Stimulated activated CD8-positive, alpha-beta memory T cell treated with anti-CD3 and anti-CD28 coated beads, Interleukin-2, amount 100 ng/mL, for 48 hours (primary cell): ENCODE measurements at places on chromosomes 1 and 21.
A peak's percentile ranks its signal among the peaks of the same experiment; 100 is the strongest.

- no peak for DNase-seq
These were observed 35.8 kb downstream of the OLFML3 start for GRCh38 chr1:114015075-114015474.

GRCh38 chr1:176330782-176331181, 123.7 kb upstream of the COP1 start:
- DNase-seq = no peak

DNA sequence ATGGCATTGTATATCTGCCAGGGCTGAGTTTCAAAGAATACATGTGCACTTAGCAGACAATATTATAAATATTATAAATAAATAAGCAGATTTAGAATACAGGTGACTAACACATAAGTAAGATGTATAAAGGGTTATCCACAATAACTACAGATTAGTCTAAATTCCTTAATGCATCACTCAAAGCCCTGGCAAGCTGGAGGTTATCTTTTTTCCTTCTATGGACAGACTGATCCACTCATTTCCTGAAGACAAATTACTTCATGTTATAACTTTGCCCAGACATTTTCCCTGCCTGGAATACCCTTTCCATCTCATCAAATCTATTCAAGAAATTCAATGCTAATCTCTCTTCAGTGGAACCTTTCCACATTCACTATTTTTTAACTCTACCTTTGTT, 38.8 kb downstream of the LUZP1 start:
- DNase-seq = no peak

GRCh38 chr1:65425006-65425405, 4.5 kb downstream of the LEPR start:
- no peak for DNase-seq

DNA sequence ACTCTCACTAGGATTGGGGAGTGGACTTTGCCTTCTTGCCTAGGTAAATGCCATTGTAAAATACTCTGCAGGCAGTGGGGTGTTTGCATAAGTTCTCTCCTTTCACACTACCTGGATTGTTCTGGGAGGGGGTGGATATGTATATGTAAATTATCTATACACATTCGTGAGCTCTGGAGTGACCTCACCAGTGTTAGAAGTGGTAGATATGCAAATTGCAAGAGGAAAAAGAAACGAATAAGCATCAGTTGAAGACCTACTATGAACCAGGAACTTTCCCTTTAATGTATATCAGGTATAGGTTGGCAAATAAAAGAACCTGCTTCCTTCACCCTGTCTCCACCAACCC, 1.5 kb upstream of the ARHGEF11 start:
- DNase-seq = no peak

GRCh38 chr1:222392556-222392955, 155.3 kb downstream of the HHIPL2 start:
- no peak for DNase-seq

GRCh38 chr1:23784846-23785245, 6.1 kb upstream of the LYPLA2 start:
- DNase-seq = no peak

- no peak for DNase-seq
These were observed 3.9 kb downstream of the C1orf167 start for GRCh38 chr1:11765661-11766428.

- no peak for DNase-seq
These were observed at the start of gene OLFM3 for GRCh38 chr1:101996825-101997465. Gene OLFM3, minus strand, starts transcription at chr1:101996926.

DNA sequence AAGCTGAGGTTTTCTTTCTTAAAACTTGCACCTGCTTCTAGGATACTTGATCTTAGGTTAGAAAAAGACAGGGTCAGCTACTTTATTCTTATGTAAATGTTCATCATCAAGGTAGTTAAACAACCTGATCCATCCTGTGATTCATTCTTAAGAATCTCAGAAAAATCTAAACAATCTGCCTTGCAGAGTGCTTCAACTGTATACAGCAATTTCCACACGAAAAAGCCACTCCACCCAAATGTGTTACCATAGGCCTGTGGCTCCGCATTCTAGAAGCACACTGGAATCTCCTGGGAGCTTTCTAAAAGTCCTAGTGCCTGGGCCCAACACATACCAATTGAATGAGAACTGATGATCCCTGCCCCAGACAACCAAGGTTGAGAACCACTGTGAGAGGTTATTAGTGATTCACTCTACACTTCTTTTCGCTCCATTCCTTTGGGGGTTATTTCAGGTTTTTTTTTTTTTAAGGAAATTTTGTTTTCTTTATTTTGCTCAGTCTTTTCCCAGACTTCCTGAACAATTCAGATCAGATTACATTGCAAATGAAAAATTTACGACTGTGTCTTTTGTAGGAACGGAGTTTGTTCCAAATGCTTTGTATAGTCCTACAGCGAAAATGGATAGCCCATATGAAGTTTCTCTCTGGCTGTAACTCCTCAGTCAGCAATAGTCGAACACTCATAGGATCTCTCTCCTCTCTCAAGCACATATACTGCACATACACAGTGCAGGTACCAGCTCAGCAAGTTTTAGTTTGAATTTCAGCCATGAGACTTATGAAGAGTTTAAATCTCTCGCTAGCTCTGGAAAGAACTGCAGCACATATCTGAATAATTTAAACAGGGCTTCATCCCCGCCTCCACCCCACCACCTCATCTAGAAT, 16.1 kb downstream of the SMYD2 start:
- no peak for DNase-seq

- DNase-seq = peak; percentile 29
These were observed 3.3 kb downstream of the KLHL21 start for GRCh38 chr1:6599141-6599975.

DNA sequence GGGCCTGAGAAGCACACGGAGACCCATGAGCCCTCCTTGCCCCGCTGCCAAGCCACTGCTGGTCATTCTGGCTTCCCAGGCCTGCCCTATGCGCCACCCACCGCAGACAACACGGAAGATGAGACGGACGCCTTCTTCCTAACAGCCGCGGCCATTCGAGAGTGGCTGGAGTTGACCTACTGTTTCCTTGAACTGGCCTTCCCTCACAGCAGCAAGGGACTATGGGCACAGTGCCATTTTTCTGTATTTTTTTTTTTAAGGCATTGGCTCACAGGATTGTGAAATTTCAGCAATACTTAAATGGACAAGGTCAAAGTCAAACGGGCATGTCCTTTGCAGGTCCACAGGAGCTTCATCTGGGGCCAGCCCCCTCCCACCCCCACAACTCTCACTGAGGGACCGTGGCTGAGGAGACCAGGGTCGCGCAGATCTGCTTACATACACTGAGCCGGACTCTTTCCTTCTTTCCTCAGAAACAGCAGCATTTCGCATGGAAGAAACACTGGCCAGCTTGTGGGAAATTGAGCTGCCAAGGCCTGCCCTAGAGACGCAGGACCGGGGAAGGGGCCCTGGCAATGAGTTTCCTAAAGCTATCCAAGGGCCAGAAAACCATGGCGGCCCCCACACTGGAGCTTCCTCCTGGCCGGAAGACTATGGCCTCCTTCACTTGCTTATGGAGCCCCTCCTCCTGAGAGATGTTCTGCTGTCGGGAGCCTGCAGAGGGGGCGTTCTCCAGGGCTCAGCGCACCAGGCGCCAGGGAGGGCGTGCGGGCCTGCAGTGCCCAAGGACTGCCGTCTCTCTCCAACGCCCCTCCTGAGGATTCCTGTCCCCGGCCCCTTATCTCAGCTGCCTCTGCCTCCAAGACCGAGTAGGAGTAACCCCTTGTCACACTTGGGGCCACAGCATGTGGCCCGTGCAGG, 98.9 kb downstream of the PGBD5 start:
- DNase-seq = no peak

DNA sequence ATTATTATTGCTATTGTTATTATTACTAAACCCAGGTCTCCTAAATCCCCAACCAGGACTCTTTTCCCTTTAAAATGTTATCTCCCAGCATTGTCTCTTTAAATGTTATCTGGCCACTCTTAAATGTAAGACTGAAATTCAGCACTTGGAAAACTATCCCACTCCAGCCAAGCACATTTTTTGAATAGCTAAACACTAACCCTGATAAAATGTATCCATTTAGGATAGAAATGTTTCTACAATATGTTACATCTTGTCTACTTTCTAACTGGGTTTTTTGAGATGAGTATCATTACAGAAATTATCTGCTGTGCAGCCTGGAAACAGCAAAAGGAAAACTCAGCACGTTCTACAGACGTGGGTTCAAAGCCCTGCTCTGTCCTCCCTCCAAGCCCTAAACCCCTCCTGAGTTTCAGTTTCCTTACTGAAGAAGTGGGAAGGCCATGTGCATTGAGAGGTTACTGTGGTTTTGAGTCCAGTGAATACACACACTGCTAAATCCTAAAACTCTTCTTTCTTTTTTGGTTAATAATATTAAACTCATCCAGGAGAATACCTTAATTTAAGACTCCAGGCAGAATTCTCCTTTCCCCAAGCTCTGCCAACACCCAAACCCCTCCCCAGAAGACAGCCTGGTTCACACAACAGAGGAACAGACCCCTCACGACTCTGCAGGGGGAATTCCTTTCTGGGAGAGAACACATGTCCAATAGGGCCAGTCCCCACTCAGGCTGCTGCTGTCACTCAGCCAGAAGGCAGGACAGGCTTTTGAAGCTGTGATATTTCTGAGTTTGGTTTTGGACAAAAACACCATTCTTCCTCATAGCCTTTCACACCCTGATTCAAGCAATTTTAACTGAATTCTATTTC, 41.9 kb downstream of the HIVEP3 start:
- no peak for DNase-seq

DNA sequence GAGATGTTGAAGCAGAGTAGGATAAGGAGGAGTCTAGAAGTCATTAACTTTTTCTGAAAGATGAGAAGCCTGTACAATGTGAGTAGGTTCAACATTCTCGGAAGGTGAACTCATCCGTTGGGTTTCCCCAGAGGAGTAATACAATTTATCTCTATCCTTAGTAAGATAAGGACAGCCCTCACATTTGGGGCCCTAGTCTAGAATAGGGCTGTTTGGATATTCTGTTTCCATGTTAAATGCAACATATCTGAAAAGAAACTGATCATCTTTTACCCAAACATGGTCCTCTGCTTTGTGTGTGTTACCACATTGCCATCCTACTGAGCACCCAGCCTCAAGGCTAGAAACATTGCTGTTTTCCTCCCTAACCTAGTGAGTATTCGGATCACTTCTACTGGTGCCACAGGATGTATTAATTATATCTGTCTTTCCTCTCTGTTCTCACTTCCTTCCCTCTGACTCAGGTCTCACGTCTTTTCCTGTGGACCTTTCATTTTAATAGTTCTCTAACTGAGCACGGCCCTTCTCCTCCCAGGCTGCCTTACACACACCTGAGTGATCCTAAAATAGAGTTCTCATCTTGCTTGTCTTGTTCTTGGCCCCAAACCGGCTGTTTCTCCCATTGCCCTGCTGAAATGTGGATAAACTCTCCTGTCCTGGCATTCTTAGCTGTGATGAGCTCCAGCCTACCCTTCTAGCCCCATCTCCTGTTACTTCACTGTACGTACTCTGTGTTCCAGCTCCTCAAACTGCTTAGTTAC, 91.7 kb downstream of the CDC14A start:
- no peak for DNase-seq

- no peak for DNase-seq
These were observed 4.8 kb upstream of the TMCO1 start for GRCh38 chr1:165773324-165773965.

- DNase-seq = no peak
These were observed 42.7 kb upstream of the AJAP1 start for GRCh38 chr1:4611563-4612341.

DNA sequence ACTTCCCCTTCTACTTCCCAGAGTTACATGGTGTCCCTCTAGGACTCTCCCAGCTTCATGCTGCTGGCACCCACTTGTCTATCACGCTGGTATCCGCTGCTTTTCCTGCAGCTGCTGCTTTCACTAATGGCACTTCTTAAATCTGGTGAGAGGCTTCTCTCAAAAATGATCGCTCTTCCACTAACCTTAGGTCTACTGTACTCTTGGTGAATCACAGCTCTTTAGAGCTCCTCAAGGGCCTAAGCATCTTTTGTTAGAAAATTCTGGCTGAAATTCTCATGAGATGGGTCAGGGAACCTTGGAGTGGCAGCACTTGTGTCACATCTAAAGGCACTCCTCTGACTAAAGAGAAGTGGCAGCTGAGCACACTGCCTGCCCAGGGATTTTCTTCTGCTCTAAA, 32.1 kb downstream of the ZMYND12 start:
- no peak for DNase-seq

GRCh38 chr1:235883261-235883927, 16.7 kb upstream of the LYST start:
- no peak for DNase-seq

- no peak for DNase-seq
These were observed 40.1 kb downstream of the SORT1 start for GRCh38 chr1:109357616-109358015.

DNA sequence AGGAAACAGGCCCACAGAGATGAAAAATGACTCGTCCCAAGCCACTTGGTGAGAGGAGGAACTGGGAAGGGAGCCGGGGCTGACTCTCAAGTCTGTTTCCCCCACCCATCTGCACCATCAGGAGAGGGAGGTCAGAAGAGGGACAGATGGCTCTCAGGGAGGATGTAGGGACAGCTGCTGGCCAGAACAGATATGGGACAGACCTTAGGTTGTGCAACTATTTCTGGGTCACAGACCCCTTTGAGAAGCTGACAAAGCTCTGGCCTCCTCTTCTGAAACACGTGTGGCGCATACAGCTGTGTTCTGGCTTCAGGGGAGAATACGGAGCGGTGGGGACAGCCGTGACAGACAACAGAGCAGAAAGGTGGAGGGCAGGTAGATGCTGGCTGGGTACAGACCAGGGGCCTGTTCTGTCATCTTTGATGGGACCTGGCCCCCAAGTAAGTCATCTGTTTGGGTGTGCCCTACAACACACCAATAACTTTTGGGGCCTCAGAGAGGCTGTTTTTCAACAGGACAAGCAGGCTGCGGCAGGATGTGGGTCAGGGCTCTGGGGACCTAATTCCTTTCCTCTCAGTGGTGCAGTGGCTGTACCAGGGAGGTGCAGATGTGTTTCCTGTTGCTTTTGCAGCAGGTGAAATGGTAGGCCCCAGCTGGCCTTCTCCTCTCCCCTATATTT, 7.3 kb downstream of the SH3BGRL3 start:
- DNase-seq = no peak

DNA sequence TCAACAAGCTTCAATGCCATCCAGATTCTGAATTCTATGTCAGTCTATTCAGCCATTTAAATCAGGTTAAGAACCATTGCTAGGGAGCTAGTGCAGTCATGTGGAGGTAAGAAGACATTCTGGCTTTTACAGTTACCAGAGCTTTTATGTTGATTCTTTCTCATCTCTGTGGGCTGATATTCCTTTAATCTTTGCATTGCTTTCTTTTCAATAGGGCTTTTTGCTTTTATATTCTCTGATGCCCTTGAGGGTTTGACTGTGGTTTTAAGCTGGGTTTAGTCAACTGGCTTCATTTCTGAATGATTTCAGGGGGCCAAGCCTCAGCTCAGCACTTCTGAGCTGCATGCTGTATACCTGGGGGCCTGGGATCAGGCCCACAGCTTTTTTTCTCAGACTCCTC, 51.0 kb upstream of the GORAB start:
- no peak for DNase-seq

- no peak for DNase-seq
These were observed 4.4 kb downstream of the THEM5 start for GRCh38 chr1:151849126-151849525.
